ENCODE measurements at places on chromosomes 1 and 21.

- DNase-seq = no peak
Observed at GRCh38 chr1:86140281-86140880, 16.2 kb downstream of the COL24A1 start.

- no peak for DNase-seq
Observed at GRCh38 chr21:39837861-39838359, 29.3 kb upstream of the PCP4 start.

- DNase-seq = no peak
Observed at GRCh38 chr1:183533617-183534174, 56.6 kb downstream of the NCF2 start.

- no peak for DNase-seq
Observed at GRCh38 chr21:26171258-26172100, 909 bp upstream of the APP start.

- no peak for DNase-seq
Observed at GRCh38 chr1:74847715-74848114, 114.8 kb downstream of the TYW3 start.

DNA sequence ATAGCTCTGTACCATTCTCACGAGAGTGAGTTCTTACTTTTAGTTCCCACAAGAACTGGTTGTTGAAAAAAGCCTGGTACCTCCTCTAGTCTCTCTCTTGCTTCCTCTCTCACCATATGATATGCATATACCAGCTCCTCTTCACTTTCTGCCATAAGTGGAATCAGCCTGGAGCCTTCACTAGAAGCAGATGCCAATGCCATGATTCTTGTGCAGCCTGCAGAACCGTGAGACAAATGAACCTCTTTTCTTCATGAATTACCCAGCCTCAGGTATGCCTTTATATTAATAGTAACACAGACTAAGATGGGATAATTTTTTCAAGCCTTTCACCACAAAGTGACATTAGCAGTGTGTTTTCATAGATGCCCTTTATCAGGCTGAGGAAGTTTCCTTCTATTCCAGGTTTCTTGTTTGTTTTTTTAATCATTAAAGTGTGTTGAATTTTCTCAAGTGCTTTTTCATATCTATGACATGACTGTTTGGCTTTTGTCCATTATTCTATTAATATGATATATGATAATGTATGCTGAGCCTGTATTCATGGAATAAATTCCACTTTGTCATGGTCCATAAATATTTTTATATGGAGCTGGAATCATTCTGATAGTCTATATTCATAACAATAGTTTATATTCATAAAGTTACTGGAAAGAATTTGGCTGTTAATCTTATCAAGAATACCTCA is 40.7 kb upstream of the C1orf185 start:
- no peak for DNase-seq

DNA sequence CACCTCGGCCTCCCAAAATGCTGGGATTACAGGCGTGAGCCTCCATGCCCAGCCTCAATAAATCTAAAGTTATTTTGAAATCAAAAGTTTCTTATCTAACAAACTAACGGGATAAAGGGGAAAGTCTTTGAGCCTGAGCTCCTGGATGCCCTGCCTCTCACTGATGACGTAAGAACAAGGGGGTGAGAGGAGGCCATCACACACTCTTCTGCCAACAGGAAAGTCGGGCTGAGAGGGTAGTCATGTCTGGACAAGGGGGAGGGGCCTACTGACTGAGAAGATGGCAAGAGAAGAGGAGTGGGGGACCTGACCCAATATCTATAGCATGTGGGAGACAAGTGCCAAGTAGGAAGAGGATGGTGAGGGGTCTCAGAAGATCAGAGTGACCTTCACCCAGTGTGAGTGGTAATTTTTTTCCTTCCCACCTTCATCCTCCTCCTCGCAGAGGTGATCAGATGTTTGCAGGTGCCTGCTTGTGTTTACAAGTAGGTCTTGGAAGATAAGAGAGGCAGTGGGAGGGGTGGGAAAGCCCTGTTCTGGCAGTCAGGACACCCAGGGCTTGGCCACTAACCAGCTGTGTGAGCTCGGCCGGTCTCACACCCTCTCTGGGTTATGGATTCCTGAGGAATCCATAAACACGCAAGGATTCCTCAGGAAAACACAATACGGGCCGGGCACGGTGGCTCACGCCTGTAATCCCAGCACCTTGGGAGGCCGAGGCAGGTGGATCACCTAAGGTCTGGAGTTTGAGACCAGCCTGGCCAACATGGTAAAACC is 9.6 kb downstream of the UQCRHL start:
- DNase-seq = no peak

- no peak for DNase-seq
Observed at GRCh38 chr1:39331647-39332046, 127.2 kb downstream of the MACF1 start.

DNA sequence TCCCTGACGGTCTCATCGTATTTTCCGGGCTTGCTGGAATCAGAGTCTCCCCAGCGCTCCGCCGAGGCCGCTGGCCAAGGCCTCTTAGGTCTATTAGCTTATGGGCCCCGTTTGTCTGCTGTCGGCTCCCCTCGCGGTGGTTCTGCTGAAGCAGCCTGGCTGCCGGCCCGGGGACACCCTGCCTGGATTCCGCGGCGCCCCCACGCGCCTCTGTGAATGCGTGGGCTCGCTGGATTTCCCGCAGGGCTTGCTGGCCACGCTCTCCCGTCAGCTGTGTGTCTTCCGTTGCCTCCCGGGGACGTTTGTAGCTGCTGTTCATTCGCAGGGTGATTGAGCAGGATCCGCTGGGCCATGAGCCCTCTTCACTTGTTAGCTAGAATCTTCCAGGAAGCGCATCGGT is 8.4 kb downstream of the LRRC3 start:
- no peak for DNase-seq

GRCh38 chr1:201543871-201544642 is 5.1 kb downstream of the NAV1 start:
- DNase-seq = no peak

- DNase-seq = no peak
Observed at GRCh38 chr1:43879996-43880395, 53.6 kb upstream of the ARTN start.

- DNase-seq = no peak
Observed at GRCh38 chr21:25494804-25495203, 112.5 kb downstream of the MRPL39 start.

DNA sequence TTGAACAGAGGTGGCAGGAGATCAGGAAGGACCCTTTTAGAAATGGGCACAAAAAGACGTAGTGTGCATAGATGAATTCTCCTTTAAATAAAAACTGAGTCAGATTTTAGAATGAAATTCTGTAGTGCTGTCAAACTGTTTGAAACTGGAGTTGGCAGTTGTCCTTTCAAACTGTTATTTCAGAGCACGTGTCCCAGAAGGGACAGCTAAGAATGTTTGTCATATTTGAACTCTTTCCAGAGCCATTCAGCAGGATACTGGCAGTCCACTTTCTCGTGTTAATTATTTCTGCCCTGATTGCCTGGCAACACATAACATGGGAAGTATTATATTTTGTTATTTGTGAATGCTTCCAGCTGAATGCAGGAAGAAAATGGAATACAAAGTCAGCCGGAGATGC is 212.3 kb upstream of the DPYD start:
- no peak for DNase-seq

DNA sequence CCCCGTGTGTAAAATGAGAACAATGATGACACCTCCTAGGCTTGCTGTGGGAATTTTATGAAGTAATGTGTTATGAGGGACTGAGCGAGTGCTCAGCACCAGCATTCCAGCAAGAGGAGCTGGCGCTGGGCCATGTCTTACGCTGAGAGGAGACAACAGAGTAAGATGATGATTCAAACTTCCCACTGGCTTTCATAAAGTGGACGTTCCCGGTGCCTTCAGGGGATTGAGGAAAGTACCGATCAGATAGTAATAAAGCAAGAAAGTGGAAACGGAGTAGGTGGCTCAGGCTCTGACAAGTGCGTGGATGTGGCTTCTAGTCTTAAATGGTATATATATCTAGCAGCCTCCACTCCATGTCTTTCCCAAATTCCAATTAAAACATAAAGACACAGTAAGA is 23.8 kb downstream of the EPHA10 start:
- no peak for DNase-seq

DNA sequence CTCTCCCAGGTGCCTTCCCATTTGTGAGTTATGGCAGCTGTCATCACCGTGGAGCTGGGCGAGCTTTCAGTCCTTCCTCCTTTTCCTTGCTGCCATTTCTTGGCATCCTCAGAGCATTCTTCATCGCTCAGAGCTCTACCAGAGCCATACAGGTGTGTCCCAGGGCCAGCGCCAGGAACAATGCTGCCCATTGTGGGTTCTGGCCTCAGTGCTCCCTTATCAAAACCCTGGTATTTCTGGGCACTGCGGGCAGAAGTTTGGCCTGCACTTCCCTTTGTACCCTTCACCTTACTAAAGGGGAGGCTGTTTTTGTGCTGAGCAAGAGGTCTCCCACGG is 28.5 kb downstream of the RASSF5 start:
- DNase-seq = no peak

- no peak for DNase-seq
Observed at GRCh38 chr1:54371038-54371941, 34.9 kb downstream of the SSBP3 start.

GRCh38 chr1:50750021-50750619 is 209.9 kb downstream of the FAF1 start:
- no peak for DNase-seq

DNA sequence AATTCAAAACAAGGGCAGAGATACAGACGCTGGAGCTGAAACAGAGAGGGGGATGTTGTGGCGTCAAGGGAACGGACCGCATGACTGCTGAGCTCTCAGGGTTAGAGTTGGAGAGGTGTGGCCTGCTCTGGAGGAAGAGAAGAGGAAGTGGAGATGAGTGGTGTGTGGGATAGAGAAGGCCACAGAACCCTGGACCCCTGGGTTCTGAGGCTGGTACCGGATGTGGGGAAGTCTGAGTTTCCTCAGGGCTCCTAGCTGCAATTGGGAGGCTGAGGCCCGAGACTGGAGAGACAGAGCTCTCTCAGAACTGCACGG is 1.8 kb downstream of the BCAN start:
- peak; percentile 60 for DNase-seq

DNA sequence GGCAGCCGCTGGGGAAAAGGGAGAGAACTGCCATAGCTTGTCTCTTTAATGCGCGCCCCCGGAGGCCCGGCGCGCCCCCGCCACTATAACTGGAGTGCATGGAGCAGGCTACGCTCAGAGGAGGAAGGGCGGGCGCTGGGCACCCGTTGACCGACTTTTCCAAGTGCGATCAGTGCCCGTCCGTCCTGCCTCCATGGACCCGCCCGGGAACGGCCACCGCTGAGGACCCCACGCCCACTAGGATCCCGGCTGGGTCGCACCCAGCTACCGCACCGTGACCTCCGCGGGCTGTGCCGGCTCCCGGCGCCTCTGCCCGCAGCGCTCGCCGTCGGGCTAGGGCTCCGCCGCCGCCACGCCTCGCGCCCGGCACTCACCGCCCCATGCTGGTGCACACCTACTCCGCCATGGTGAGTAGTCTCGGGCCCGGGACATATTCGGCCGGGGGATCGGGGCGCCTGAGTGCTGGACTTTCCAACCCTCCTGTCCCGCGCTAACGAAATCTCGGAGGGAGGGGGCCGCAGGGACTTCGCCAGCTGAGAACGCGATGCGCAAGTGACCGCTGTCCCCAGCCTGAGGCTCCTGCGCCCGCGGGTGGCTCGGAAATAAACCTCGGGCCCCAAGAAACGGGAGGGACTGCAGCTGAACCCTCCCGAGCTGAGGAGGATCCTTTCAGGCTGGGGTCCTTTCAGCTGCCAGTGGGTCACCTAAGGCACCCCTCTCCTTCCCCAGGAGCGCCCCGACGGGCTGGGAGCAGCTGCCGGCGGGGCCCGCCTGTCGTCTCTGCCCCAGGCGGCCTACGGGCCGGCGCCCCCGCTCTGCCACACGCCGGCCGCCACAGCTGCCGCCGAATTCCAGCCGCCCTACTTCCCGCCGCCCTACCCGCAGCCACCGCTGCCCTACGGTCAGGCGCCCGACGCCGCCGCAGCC is at the start of gene TFAP2E:
Gene TFAP2E (plus strand): TSS at position 117 of the 927 bp plus-strand sequence. CDS start 264 bp downstream, at position 381.
- no peak for DNase-seq

- DNase-seq = peak; percentile 67
Observed at GRCh38 chr1:34786521-34787325, 5.7 kb downstream of the GJB3 start.

DNA sequence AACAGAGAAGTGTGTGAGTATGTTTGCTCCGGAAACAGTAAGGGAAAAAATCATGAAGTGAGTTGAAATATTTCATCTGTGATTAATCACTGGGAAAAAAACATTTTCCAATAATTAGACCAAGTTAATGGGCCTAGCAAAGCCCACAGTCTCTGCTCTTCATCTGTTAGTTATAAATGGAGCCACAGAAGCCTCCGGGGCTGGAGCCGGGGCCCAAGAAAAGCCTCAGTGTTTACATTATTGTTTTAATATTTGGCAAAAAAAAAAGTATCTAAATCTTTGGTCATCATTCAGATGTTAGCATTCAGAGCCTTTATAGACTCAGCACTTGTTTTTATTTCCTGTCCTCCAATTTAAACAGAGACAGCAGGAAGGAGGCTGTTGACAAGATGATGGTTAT is 115.0 kb downstream of the UBE2U start:
- no peak for DNase-seq

- DNase-seq = no peak
Observed at GRCh38 chr1:166858726-166859419, 17.2 kb downstream of the TADA1 start.

DNA sequence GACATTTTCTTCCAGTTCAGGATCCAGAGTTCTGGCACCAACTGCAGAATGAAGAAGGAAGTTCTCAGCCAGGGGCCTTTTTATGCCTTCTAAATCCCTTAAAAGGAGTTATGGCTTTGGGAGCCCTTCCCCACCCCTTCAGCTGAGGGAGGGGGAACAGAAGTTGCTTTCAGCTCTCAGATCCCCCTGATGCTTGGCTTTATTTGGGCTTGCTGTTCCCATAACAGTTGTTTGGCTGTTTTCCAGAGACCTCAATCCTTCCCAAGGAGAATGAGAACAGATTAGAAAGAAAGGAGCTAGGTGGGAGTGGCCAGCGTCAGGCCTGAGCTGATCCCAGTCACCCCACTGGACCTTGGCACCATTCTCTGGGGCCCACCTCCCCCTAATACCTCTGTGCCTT is at the start of gene RPE65:
Gene RPE65 (minus strand): TSS at position 54 of the 400 bp plus-strand sequence. CDS start 49 bp downstream, at position 5.
- DNase-seq = no peak

- no peak for DNase-seq
Observed at GRCh38 chr1:30044656-30045144, 678.7 kb downstream of the MATN1 start.

GRCh38 chr1:243568793-243569192 is 281.2 kb downstream of the AKT3 start:
- no peak for DNase-seq

Measured in activated T-cell treated with anti-CD3 and anti-CD28 coated beads, Interleukin-2, amount 50 U/mL, for 72 hours (primary cell).